ENCODE measurements at places on chromosomes 2 and 18. TPM values are rescaled to one million over a fixed set of nuclear protein-coding genes. Genes with fewer than 3 reads are reported as not detected.

Gene LYG2
- not detected for total RNA-seq

Gene ACTR1B
- 34.2 TPM for total RNA-seq

Gene FSIP2
- total RNA-seq: under 0.01 TPM

Gene ACYP2
- total RNA-seq: 5.8 TPM

Gene PDE1A
- total RNA-seq: 0.90 TPM
